ENCODE measurements at places on chromosomes 2 and 18. TPM values are rescaled to one million over a fixed set of nuclear protein-coding genes. Genes with fewer than 3 reads are reported as not detected.

Gene MALL
- total RNA-seq: 19.6 TPM

Gene SALL3
- total RNA-seq: not detected

Gene CHRNA1
- not detected for total RNA-seq

Gene SERPINB7
- total RNA-seq: not detected

Gene ST8SIA5
- total RNA-seq: 0.29 TPM

Gene FSIP2
- total RNA-seq: 2.3 TPM

- DNase-seq: no peak
Observed at GRCh38 chr2:108128249-108128648, 111.5 kb upstream of the SULT1C3 start.

GRCh38 chr2:85247610-85248009 lies 80.2 kb downstream of the TGOLN2 start:
- DNase-seq: no peak

GRCh38 chr2:77977471-77978063 lies 455.4 kb upstream of the LRRTM4 start:
- no peak for DNase-seq

GRCh38 chr2:69798290-69798908 lies 31.1 kb upstream of the GMCL1 start:
- no peak for DNase-seq

DNA sequence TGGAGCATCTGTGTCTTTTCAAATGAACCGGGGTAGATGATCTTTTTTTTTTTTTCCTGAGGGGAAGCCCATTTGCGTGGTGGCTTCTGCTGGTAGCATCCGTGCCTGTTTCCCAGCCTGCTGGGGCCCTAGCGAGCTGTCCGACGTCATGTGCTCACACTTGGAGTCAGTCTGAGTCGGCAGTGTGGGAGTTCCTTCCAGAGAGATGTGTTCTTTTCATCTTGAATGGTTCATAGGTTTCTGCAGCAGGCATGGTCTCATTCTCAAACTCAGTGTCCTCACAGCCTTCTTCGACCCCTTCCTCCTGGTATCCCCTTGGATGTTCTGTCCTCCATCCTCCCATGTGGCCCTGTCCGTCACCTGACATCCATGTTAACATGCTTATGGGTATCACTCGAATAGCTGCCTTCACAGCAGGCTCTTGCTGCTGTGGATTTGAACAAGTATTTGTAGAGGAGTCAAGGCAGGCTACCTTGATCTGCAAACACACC lies 51.0 kb downstream of the LDLRAD4 start:
- DNase-seq: no peak

DNA sequence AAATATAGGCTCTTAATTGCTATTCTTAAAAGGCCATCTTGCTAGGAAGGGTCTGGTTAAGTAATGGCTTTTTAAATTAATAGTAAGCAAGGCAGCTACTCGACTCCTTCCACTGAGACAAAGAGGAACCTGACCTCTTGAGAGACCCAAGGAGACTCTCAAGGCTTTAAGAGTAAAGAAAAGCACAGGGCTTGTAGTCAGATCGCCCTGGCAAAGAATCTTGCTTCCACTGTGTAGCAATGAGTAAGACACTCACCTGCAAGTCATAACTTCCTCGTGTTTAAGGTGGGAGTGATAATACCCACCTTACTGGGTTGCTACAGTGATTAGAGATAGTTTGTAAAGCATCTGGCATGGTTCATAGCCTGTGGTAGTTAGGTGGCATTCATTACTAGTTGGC lies 274.5 kb downstream of the TSN start:
- no peak for DNase-seq

DNA sequence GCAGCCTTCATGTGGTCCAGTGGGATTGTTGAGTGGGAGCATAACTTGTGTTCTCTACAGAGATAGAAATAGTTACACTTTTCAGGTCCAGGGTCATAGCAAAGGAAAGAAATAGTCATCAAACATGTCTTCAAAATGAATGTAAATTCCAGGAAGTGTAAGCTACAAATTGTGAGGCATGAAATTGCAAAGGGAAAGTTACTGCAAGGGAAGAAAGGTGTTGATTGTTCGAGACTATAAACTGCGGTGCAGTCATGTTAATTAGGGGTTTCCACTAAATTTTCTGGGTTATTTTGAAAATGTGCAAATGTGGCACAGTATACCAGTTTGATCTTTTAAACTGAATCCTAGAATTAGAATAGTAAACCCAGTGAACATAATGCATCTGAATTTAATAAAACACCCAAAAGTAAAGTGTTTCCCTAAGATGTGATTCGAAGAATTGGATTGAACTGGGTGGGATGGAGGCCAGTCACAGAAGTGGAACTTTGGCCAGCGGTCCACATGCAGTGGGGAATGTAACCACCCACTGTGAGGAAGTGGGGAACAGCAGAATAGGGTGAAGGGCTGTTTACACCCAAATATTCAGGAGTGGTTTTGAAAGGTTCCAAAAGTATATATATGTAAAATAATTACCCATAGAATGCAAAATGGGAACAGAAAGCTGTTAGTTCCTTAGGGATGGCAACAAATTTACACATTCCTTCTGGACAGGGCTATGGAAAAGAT lies 126.5 kb upstream of the CCDC68 start:
- no peak for DNase-seq

GRCh38 chr2:71589763-71590162 lies 136.4 kb downstream of the DYSF start:
- no peak for DNase-seq

- DNase-seq: no peak
Observed at GRCh38 chr2:20215183-20216040, 9.5 kb downstream of the SDC1 start.

- peak; percentile 80 for DNase-seq
Observed at GRCh38 chr18:48548011-48548771, 9.4 kb downstream of the CTIF start.
